Upper lobe of right lung (tissue), 1 donor: ENCODE measurements at places on chromosomes 2 and 18.

DNA sequence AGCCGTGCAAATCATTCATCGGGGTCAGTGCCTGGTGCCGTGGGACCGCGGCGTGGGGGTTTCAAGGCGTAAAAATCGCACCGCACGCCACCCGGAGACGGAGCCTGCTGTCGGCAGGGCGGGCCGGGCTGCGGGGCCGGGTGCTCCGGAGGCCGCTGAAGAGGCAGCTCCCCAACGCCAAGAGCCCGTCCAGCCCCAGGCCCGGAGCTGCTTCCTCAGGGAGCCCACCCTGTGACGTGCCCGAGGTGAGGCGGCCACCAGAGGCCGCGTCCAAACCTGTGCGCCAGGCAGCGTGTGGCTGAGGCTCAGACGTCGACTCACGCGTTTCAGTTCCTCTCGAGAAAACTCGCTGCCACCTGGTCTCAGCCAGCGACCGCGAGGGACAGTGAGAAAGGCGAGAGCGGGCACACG, 98.1 kb downstream of the NFATC1 start:
- DNase-seq, result peak; percentile 57

DNA sequence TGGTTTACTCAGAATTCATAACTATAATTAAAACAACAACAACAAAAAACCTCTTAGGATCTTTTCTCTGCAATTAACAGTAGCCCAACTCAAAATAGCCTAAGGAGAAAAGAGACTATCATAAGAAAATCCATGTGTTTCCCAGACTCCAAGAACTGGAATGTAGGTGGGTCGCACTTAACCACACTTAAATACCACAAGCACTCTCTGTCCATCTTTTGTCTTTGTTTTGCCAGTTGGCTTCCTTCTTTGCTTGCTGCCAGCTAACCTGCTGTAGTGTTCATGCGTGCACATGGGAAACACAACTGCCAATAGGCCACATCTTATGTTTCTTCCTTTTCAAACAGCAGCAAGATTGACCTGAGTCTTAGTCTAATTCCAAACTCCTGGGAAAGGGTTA, 24.1 kb upstream of the ACVR1 start:
- DNase-seq, result no peak

DNA sequence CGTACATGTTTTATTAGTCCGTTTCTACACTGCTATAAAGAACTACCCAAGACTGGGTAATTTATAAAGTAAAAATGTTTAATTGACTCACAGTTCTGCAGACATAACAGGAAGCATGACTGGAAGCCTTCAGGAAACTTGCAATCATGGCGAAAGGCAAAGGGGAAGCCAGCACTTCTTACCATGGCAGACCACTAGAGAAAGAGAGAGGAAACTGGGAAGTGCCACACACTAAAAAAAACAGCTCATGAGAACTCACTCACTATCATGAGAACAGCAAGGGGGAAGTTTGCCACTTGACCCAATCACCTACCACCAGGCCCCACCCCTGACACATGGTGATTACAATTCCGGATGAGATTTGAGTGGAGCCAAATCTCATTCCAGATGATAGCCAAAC, 466.2 kb downstream of the IRS1 start:
- DNase-seq, result no peak

- DNase-seq, result no peak
Observed at GRCh38 chr2:46119453-46119852, 177.8 kb upstream of the EPAS1 start.

- no peak for DNase-seq
Observed at GRCh38 chr18:36539674-36540231, 242.2 kb downstream of the FHOD3 start.
